ENCODE measurements at places on chromosomes 7 and 10.

DNA sequence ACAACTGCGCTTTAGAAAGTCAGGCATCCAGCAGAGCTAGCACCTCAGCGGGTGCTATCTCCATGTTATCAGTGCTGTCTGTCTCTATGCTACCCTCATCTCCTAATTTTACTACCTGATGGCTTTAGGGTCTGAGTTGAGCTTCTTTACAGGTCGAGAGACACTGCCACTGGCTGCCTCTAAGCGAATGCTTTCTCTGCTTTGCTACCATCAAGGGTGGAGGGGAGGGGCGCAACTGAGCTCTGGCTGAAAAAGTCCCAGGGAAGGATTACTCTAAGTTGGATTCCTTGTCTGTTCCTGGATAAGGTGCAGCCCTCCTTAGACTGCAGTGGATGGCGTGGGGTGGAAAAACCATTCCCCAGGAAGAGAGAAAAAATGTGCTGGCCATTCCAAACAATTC, 105.7 kb downstream of the CDK14 start:
- peak overlapping the region; percentile 55 for H3K27ac ChIP-seq
- no peaks in the 10 kb centered on the region for H3K36me3 ChIP-seq
- no peaks in the 10 kb centered on the region for H3K27me3 ChIP-seq
- H3K4me1 ChIP-seq: no peaks in the 10 kb centered on the region

- no peak overlapping the region for H3K27ac ChIP-seq
- no peaks in the 10 kb centered on the region for H3K36me3 ChIP-seq
- no peaks in the 10 kb centered on the region for H3K27me3 ChIP-seq
- H3K4me1 ChIP-seq: peaks cover 6% of the 10 kb centered on the region
Observed at GRCh38 chr7:80588591-80588990, 49.9 kb upstream of the CD36 start.

DNA sequence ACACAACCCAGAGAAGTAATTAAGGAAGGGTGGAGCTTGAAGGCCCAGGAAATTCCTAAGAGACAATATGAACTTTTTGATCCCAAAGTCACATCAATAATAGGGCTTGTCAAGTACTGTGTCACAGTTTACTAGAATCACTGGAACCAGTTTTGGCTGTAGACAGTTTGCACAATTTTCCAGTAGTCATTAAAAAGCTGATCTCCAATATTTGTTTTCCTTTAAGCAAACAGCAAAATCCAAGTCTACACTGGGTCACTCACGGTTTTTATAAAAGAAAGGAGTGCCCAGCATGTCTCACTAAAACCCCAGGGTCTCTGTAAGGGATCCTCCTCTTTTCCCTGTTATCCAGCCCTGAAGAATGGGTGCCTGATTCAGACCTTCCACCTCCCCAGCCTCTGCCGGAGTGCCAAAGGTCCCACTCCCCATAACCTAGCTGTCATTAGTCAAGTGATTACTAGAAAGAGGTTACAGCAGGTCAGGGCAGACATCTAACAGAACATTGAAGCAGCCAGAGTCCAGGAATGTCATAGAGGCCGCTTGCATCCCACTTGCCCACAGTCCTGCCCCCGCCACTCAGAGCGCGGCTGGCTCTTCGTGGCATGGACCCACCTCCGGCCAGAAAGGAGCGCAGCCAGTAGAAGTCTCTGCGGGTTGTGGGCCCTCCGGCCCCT, 552 bp downstream of the SLC25A16 start:
- H3K36me3 ChIP-seq: peaks cover 16% of the 10 kb centered on the region
- H3K4me1 ChIP-seq: peaks cover 6% of the 10 kb centered on the region
- DNase-seq: no peak
- peak overlapping the region; percentile 73 for H3K4me3 ChIP-seq
- peak overlapping the region; percentile 90 for H3K27ac ChIP-seq
- no peaks in the 10 kb centered on the region for H3K27me3 ChIP-seq

DNA sequence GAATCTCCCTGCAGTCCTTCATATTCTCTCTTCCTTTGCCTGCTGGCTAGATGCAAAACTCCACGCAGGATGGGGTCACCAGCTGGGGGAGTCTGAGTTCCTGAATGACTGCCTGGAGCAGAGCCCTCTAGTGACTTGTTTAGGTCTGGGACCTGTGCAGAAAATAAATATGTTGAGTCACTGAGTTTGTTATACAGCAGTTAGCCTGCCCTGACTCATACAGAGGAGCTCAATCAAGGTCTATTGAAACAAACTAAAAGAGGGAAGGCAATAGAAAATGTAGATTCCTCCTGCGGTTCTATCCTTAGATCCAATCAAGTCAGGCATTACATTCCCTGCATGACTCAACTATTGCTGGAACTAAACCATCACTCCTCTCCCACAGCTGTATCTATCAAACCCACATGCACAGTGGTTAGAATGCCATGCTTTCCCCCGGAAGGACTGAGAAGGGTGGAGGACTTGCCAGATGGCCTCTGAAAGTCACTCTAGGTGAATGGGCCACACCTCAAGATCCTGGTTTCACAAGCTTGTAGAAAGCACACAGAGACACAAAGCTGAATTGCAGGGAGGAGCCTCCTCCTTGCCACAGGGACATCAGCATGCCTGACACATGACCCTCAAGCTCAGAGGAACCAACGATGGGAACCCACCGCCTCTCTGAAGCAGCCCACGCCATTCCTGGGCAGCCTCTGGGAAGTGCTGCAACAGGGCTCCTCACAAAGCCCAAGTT, 73.9 kb downstream of the SH3PXD2A start:
- no peaks in the 10 kb centered on the region for H3K27me3 ChIP-seq
- no peaks in the 10 kb centered on the region for H3K36me3 ChIP-seq
- no peak overlapping the region for H3K27ac ChIP-seq
- no peak for DNase-seq
- H3K4me1 ChIP-seq: peaks cover 49% of the 10 kb centered on the region

- no peaks in the 10 kb centered on the region for H3K36me3 ChIP-seq
- H3K27ac ChIP-seq: peak overlapping the region; percentile 79
- DNase-seq: no peak
- no peak overlapping the region for H3K4me3 ChIP-seq
- peaks cover 59% of the 10 kb centered on the region for H3K4me1 ChIP-seq
Observed at GRCh38 chr7:94300176-94300835, 94.4 kb upstream of the COL1A2 start.

Data from tibial artery (tissue), 4 donors.